ENCODE measurements at places on chromosomes 3 and 15. TPM values are rescaled to one million over a fixed set of nuclear protein-coding genes. Genes with fewer than 3 reads are reported as not detected.

DNA sequence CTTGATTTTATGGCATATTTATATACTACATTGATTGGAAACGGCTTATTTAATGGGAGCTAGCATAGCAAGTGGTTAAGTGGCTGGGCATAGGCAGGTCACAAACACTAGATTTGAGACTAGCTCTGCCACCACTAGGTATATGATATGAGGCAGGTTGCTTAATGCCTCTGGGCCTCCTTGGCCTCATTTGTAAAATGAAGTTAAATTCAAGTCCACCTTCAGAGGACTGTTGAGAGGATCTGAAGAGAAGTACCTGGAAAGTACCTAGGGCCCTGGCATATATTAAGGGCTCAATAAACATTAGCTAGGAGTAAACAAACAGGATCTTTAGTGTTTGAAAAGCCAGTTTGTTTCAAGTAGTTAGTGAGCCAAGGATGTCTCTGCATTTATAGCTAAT, 166.4 kb upstream of the FEZF2 start:
- DNase-seq, result no peak

The ISL2 gene
- not detected for total RNA-seq

The CLRN1 gene
- not detected for total RNA-seq

DNA sequence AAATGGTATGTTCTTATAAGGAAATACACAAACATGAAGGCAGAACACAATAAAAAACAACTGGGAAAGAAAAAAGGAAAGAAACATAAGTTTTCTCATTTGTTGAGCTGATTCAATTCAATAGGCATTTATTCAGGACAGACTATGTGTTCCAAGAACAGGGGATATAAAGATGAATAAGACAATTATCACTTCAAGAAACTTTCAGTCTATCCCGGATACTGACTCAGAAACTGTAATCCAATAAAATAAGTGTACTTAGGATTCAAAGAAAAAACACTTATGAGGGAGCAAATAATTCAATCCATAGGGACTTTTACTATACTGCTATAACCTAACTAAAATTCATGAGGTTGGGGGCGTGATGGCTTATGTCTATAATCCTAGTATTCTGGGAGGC, 3.5 kb upstream of the POPDC2 start:
- DNase-seq, result no peak

The LCMT2 gene
- total RNA-seq, result 8.3 TPM

The RARRES1 gene
- not detected for total RNA-seq

DNA sequence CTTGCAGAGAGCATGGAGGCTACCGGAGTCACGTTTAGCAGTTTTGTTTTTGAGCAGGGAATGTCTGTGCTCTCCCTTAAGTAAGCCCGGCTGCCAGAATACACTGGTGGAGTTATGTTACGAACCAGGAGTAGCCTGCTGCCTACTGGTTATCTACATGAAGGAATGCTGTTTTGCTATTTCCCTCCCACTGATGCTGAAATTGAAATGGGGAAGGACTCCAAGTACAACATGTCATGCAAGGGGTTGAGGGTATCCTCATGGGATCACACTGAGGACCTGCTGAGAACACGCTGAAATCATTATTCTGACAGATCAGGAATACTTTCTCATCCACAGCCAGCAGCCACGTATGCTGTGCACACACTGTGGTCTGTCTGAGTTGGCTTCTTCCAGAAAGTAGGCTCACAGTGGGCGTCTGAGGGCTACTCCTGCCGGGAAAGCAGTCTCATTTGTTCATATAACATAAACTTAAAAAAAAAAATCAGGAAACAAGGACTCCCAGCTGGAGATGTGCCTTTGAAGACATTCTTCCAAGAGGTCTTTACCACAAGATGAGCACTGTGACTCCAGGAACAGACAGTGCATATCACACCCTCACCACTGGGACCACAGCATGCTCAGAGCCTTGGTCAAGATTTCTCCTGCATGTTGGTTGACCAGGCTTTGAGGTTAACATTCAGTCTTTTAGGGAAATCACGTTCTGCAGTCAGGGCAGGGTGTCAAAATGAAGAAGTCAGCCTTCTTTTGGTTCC, 300.4 kb upstream of the RASGRP1 start:
- no peak for DNase-seq

GRCh38 chr15:51496246-51496645, 126.3 kb downstream of the DMXL2 start:
- no peak for DNase-seq

GRCh38 chr3:54339608-54340007, 217.3 kb downstream of the CACNA2D3 start:
- no peak for DNase-seq

DNA sequence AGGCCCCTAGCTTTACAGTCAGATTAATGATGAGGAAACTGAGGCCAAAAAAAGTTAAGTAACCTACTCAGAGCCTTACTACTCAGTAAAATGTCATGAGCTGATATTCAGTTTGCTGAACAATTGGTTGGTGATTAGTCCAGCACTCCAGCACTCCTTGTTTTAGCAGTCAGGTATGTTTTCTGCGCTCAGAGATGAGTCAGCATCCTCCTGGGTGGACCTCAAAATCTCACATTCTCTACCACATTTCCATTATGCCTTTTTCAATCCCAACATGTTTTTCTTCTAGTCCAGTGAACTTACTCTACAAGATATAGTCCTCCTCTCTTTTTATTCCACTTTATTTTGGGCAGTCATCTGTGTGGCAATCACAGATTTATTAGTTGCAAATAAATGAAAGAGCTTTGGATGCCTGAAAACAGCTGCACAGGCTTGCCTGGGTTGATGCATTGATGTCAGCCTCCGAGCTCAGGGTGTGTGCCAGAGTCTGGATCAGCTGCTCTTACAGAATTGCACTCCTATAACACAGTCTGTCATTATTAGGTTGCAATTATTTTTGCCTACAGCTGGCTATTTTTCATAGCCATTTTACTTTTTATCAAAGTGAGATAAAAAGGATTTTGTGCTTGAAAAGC, 133.2 kb downstream of the ARPP21 start:
- DNase-seq, result no peak

DNA sequence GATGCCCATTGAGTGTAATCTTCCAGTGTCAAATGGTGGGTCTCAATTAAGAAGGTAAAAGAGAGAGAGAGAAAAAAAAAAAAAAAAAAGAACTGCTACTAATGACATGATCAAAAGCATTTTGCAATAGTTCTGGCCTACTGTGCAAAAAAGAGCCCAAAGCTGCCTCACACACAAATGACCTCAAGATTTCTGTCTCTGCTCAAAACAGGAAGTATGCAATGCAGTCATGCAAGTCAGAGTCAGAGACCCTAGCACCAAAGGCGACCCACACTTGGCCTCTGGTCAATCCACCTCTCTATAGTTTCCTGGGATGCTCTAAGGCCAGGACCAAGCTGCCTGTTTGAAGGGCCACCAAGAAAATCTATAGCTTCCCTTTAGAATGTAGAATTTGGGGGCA, 323.5 kb downstream of the VPS13C start:
- DNase-seq, result no peak

The DNAH12 gene
- 0.07 TPM for total RNA-seq

The RARB gene
- not detected for total RNA-seq

DNA sequence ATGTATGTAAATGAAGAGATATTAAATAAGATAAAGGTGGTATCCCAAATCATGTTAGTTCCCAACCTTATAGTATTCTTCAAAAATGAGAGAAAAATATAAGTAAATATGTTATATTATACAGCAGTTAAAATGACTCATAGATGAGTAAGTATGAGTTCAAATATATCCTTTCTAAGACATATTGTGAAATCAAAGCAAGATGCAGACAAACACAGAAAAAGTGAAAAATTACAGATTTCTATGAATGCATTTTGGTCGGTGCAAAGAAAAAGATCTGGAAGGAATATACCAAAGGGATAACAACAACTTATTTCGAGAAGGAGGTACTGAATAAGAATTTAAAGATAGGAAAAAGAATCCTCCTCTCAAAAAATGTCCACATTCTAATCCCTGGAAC, 181.2 kb upstream of the TTC14 start:
- DNase-seq, result no peak

DNA sequence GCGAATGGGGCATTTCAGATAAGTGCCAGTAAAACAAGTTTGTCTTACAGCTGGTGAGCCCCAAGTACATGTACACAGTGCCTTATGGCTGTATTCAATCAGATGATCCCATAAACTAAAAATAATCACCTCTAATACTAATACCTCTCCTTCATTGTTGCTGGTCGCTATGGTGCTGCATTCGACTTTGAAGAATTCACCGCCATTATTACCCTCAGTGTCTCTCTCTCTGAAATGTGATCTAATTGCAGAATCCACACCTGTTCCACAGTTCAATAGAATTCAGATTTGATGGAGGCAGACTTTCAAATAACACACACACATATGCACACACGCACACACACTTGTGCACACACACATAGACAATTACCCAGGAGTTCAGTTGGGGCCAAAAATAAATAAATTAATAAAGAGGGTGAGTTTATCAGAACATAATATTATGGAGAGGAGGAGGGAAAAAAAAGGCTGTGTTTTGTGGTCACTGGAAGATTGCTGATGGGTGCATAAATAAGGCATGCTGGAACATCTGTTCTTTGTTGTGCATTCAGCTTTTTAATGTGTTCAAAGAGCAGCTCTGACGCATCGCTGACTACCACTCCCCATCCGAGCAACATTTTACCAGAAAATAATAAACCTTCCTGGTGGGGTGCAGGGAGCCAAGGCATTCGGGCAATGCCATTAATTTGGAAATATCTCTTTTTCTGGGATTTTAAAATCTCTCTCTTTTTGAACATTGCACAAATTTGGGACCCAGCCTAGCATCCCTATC, 235.7 kb downstream of the SATB1 start:
- DNase-seq, result no peak

- no peak for DNase-seq
Measured at GRCh38 chr3:71260782-71261181, 322.7 kb downstream of the FOXP1 start.

- DNase-seq, result no peak
Measured at GRCh38 chr3:11565072-11565471, 78.6 kb downstream of the VGLL4 start.

- peak; percentile 5 for DNase-seq
Measured at GRCh38 chr15:91186904-91187656, 87.0 kb downstream of the SV2B start.

The SLC28A2 gene
- total RNA-seq, result not detected

GRCh38 chr15:89088605-89089315, 504 bp downstream of the ABHD2 start:
- peak; percentile 11 for DNase-seq

DNA sequence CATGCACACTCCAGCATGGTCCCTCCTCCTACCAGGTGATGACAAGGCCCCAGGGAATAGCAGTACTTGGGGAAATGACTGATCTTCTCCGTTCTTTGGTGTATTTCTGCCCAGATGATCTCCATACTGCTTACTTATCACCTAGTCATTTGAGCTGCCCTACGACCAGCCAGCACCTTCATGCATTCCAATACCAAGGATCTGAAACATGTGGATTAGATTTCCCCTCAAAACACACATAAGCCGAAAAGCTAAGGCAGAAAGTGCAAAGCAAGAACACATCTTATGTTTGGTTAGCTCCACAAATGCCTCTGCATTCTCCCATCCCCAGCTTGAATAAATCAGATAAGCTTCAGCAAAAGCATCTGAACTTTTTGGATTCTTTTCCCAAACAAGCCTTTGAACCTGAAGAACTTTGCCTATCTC, 64.8 kb upstream of the BCL6 start:
- no peak for DNase-seq

The ANKRD63 gene
- total RNA-seq, result not detected

All from activated CD8-positive, alpha-beta T cell treated with anti-CD3 and anti-CD28 coated beads for 36 hours (primary cell).